Left renal pelvis (tissue), 4 donors: ENCODE measurements at places on chromosomes 5 and 9.

- DNase-seq, result no peak
These were observed 33.1 kb downstream of the RPS23 start for GRCh38 chr5:82244854-82245635.

- DNase-seq, result no peak
These were observed 26.6 kb downstream of the RUSC2 start for GRCh38 chr9:35516479-35516878.

- no peak for DNase-seq
These were observed 2.7 kb upstream of the ANP32B start for GRCh38 chr9:97980479-97980803.

GRCh38 chr9:134381671-134382516 lies 55.6 kb downstream of the RXRA start:
- no peak for DNase-seq

- no peak for DNase-seq
These were observed 448.3 kb downstream of the TLE4 start for GRCh38 chr9:80020056-80020455.

DNA sequence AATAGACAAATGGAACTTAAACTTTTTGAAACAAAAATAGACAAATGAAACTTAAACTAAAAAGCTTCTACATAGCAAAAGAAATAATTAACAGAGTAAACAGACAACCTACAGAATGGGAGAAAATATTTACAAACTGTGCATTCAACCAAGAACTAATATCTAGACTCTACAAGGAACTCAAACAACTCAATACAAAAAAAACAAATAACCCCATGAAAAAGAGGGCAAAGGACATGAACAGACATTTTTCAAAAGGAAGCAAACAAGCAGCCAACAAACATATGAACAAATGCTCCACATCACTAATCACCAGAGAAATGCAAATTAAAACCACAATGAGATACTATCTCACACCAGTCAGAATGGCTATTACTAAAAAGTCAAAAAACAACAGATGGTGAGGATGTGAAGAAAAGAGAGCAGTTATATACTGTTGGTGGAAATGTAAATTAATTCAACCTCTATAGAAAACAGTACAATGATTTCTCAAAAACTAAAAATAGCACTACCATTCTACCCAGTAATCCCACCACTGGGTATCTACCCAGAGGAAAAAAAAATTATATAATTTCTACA lies 170.8 kb upstream of the RGMB start:
- no peak for DNase-seq

DNA sequence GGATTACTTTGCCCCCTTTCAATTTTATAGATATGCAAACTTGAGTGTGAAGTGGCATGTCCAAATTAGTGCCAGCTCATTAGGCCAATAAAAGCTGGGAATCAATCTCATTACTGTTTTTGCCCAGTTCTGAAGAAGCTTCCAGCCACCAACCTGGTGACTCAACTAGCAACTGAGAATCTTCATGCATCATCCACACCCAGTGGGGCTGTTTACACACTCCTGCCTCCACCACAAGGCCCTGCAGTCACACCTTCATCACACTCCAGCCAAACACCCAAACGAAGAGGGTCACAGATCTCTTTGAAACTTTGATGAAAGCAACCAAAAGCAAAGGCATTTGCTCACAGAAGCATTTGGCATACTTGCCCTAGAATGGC lies 41.3 kb upstream of the S1PR3 start:
- DNase-seq, result no peak

DNA sequence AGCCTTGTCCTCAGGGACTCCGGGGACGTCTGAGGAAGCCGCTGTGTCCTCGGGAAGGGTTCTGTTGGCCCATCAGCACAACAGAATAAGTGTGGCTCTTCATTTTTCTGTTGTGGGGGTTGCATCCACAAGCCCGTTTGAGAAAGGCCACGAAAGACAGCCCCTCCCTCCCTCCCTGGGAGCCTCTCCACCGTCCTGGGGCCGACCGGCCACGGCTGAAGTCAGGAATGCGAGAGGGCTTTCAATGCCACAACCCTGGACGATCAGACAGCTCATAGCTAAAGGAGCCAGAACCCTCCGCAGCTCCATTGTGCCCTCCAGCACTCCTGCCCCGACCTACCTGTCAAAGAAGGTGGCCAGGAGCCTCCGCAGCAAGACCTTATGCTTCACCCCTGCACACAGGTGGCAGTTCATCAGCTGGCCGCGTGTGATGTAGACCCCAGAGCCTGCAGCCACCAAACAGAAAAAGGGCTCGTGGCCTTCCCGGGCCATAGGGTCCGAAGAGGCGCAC lies 52.4 kb upstream of the UBAC1 start:
- DNase-seq, result no peak

GRCh38 chr9:115292584-115293279 lies 174.8 kb upstream of the TNC start:
- DNase-seq, result no peak

DNA sequence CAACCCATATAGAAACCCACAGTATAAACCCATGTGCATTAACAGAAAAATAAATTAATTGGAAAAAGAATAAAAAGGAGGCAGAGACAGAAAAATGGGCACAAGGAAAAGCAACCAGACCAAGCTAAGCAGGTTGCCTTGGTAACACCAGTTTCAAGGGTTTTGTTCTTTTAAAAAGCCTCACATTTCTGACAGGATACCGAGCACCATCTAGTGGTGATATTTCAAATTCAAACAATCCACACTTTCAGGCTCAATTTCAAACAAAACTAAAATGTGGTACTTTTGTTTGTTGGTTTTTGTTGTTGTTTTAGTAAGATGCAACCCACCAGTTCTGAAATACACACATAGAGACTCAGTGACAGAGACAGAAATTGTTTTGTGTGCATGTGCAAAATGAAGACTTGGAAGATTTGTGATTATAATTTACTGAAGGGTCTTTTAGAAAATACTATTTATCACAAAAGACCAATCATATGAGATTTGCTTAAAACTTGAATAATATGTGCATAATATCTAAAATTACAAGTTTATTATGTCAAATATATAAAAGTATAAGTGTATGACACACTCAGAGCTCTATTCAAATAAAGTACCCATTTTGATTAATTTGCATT lies 318.2 kb downstream of the SLCO4C1 start:
- DNase-seq, result peak; percentile 12

GRCh38 chr9:116002624-116003023 lies 151.0 kb upstream of the PAPPA start:
- DNase-seq, result no peak

GRCh38 chr9:130990306-130990977 lies 18.5 kb upstream of the LAMC3 start:
- no peak for DNase-seq

DNA sequence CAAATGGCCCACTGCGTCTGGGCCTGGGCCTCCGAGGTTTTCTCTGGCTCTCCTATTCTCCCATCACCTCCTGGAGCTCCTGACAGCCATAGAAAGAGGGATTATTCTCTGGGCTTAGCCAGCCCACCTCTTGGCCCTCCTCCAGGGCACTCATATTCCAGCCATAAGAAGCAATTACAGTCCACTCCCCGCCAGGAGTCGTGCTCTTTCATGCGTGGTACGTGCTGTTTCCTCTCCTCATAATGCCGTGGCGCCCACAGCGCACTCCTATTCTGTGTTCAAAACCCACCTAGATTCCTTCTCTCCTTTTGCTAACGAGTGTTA lies 240.8 kb upstream of the ZNF462 start:
- DNase-seq, result no peak

GRCh38 chr5:138573949-138574670 lies 1.1 kb downstream of the HSPA9 start:
- no peak for DNase-seq

DNA sequence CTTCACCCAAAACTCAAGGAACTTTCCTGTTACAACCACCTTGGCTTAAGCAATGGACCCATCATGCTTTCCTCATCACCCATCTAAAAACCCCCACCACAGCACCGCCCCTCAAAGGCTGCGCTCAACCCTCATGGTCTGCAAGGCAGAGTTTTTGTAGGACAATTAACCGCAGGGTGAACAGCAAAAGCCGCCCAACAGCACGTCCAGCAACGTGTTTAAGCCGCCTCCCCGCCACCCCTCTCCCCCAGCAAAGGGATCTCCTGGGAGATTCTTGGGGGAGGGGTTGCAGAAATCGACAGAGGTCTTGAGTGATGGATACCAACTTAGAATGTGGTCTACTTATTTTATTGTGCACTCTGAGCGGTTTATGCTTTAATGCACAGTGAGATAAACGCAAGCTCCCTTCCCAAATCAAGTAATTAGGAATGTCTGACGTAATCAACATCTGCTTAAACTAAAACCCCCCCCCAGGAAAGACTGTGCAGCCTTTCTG lies 1.9 kb downstream of the ROR2 start:
- DNase-seq, result no peak

DNA sequence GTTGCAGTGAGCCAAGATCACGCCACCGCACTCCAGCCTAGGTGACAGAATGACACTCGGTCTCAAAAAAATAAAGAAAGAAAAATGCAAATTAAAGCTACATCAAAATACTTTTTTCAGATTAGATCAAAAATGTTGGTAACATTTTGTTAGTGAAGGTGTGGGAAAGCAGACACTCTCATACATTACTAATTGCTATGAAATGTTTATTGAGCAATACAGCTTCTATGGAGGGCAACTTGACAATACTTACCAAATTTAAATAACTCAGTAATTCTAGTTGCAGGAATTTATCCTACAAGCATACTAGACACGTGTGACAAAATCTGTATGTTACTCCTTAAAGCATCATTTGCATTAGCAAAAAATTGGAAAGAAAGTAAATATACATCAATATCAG lies 4.1 kb downstream of the TRIM23 start:
- no peak for DNase-seq

GRCh38 chr9:132732326-132733259 lies 62.3 kb downstream of the GTF3C4 start:
- DNase-seq, result no peak

- no peak for DNase-seq
These were observed 29.4 kb downstream of the DBH start for GRCh38 chr9:133665535-133665934.

GRCh38 chr5:138186002-138186447 lies 7.1 kb downstream of the KIF20A start:
- no peak for DNase-seq
